Left ventricle myocardium superior (tissue), 1 donor: ENCODE measurements at places on chromosomes 6 and 20. TPM values are rescaled to one million over a fixed set of nuclear protein-coding genes. Genes with fewer than 3 reads are reported as not detected.

DNA sequence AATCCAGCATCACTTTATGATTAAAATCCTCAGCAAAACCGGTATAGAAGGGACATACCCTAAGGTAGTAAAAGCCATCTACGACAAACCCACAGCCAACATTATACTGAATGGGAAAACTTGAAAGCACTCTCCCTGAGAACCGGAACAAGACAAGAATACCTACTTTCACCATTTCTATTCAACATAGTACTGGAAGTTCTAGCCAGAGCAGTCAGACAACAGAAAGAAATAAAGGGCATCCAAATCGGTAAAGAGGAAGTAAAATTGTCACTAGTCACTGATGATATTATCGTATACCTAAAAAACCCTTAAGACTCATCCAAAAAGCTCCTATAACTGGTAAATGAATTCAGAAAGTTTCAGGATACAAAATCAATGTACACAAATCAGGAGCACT is 33.3 kb downstream of the BLOC1S5 start:
- DNase-seq = no peak

DNA sequence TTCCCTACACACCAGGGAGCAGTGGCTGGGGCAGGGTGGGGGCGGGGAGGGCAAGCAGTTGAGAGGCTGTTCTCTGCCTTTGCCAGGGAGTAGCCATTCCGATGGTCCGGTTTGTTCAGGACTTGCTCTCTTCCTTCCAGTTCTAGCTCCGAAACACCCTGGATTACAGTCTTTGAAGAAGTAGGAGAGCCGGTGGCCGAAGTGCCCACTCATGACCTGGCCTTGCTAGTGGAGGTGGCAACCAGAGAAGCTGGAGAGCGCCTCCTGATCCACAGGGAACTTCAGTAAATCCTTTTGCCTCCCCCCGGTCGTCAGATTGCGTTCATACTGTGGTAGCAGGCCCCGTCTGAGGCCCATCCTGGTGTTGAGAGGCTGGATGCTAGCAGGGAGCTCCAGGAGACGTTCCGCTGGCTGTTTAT is 92.8 kb downstream of the ARID1B start:
- DNase-seq = no peak

DNA sequence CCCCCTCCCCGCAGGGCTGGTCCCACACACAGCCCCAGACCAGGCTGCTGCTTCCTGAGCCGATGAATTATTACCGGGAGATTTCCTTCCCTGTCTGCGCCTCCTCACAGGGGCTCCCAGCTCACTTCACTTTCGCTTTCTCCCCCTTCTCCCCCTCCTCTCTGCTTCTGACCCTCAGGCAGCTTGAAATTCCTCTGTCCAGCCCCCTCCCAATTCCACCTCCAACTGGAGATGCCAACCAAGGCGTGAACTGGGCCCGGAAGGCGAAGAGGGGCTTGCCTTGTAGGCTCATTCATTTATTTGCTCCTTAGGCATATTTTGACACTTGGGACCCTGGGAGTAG is 1.7 kb upstream of the TCF15 start:
- DNase-seq = no peak

GRCh38 chr6:106631346-106631745 is 2.0 kb downstream of the QRSL1 start:
- no peak for DNase-seq

- DNase-seq = no peak
These were observed 162.6 kb upstream of the SNX9 start for GRCh38 chr6:157660414-157660813.

The TRIM31 gene
- not detected for total RNA-seq

GRCh38 chr20:44526129-44526528 is 4.3 kb upstream of the SERINC3 start:
- DNase-seq = no peak

- DNase-seq = peak; percentile 63
These were observed 18.7 kb downstream of the TFEB start for GRCh38 chr6:41716516-41717391.

DNA sequence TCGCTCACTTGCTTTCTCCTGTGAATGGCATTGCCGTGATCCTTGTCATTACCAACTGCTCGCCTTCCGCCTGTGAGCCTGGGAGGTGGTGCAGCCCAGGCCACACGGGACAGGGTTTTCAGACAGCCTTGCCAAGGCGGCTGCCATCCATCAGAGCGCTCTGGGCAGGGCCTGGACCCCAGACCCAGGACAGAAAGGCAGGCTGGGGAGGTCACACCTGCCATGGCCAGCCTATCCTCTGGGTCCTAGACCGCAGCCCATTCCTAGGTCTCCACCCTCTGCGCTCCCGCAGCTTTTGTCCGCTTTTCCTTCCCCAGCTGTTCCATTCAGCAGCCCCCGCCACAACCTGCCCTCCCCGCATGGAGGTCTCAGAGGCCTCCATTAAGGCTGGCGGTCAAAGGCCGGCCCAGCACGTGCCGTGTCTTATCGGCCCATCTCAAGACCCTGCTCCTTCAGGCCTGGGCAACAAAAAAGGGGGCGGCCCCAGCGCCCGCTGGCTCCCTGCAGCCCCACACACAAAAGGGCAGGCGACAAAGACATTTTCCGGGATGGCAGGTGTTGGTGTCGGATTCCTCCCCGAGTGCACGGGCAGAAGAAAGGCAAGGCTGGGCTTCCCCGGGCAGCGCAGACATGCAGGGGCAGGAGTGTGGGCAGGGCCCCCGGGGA is 28.1 kb downstream of the INSM1 start:
- DNase-seq = no peak

The LY6G6C gene
- not detected for total RNA-seq

GRCh38 chr6:42038811-42039408 is 11.4 kb upstream of the TAF8 start:
- no peak for DNase-seq

DNA sequence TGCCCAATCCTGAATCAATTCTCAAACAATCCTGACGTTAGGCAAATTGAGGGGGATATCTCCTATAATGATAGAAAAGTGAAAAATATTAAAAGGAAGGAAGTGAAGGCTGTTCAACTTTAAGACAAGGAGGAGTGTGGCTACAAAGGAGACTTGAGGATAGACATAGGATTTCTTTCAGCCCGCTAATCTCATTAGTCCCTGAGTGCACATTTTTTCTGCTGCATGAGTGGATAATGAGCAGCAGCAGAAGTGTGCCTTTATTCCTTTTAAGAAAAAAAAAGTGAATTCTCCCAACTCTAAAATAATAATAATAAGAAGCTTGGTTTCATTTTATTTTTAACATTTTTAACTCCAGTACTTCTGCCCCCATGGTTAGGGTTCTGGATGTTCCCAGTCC is 102.0 kb downstream of the SPTLC3 start:
- DNase-seq = no peak

DNA sequence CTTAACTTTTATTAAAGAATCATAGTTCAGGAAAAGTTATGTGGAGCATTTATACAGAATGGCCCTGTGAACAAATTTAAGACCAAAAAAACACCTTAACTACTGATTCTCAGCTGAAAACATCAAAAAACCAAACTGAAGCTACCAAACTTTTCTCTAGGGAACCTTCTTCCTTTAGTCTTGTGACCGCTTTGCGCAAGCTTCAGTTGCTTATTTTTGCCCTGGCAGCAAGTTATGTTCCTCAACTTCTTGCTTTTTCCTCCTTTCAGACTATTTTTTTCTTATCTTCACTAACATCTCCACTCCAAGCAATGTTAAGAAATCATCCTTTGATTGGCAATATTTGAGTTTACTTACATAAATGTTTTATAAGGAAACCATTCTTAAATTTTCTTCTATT is 100.1 kb downstream of the MYB start:
- DNase-seq = no peak

GRCh38 chr20:51789434-51789833 is 12.9 kb downstream of the SALL4 start:
- no peak for DNase-seq

The SLC52A3 gene
- total RNA-seq = 1.9 TPM

DNA sequence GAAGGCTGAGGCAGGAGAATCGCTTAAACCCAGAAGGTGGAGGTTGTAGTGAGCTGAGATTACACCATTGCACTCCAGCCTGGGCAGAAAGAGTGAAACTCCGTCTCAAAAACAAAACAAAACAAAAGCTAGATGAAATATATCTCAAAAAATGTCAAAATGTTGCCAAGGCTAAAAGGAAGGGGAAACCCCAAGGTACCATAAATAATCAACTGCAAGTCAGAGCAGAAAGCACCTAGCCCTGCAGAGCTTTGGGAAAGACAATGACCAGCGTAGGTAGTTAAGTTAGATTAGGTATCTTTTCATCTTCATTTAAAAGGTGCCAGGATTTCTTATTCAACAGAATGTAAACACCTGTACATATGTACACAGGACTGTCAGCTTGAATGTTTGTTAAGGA is 33.0 kb downstream of the AKIRIN2 start:
- DNase-seq = no peak

The CD40 gene
- 6.7 TPM for total RNA-seq

- no peak for DNase-seq
These were observed 15.0 kb downstream of the OR2B3 start for GRCh38 chr6:29071831-29072723.

- DNase-seq = no peak
These were observed 12.4 kb downstream of the SLC13A3 start for GRCh38 chr20:46638898-46639274.

- peak; percentile 93 for DNase-seq
These were observed 38.2 kb downstream of the MICA start for GRCh38 chr6:31441365-31442267.

DNA sequence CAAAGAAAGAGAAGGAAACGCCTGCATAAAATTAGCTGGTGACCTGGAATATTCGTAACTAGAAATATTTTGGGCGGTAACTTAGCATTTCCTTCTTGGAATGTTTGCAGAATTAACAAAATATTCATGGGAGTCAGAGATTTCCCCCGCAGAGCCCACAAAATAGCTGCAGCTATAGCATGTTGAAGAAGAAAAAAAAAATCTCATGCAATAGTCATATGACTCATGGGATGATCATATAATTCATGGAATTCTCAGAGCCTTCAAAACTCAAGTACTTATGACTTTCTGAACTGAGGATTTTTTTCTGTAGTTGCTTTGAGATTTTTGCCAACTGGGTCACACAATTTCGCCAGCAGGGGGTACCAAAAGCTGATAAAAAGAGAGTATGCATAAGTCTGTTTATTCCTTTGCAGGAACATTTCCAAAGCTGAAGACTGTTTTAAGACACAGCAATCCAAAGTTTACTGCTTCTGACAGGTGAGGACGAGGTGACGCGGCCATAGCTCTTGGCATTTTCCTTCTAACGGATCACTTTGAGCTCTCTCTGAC is 586.0 kb upstream of the CHD6 start:
- DNase-seq = no peak

The LSM14B gene
- total RNA-seq = 58.4 TPM

- no peak for DNase-seq
These were observed 1.1 kb upstream of the FAXC start for GRCh38 chr6:99350573-99350972.
